ENCODE measurements at places on chromosomes 5 and 9.

GRCh38 chr5:160921-161802, 30.1 kb upstream of the LRRC14B start:
- no peak for DNase-seq

GRCh38 chr9:109517901-109518377, 19.8 kb upstream of the PTPN3 start:
- DNase-seq = no peak

GRCh38 chr9:18539203-18539693, 65.3 kb downstream of the ADAMTSL1 start:
- DNase-seq = no peak

GRCh38 chr5:147734894-147735293, 47.6 kb downstream of the JAKMIP2 start:
- DNase-seq = no peak

GRCh38 chr5:96114736-96115135, 153.1 kb upstream of the ELL2 start:
- DNase-seq = no peak

GRCh38 chr5:25099538-25099937, 454.8 kb upstream of the CDH10 start:
- no peak for DNase-seq

- no peak for DNase-seq
These were observed 43.9 kb downstream of the ARHGAP26 start for GRCh38 chr5:142814122-142814521.

- DNase-seq = no peak
These were observed 16.3 kb upstream of the PRR16 start for GRCh38 chr5:120447706-120448239.

DNA sequence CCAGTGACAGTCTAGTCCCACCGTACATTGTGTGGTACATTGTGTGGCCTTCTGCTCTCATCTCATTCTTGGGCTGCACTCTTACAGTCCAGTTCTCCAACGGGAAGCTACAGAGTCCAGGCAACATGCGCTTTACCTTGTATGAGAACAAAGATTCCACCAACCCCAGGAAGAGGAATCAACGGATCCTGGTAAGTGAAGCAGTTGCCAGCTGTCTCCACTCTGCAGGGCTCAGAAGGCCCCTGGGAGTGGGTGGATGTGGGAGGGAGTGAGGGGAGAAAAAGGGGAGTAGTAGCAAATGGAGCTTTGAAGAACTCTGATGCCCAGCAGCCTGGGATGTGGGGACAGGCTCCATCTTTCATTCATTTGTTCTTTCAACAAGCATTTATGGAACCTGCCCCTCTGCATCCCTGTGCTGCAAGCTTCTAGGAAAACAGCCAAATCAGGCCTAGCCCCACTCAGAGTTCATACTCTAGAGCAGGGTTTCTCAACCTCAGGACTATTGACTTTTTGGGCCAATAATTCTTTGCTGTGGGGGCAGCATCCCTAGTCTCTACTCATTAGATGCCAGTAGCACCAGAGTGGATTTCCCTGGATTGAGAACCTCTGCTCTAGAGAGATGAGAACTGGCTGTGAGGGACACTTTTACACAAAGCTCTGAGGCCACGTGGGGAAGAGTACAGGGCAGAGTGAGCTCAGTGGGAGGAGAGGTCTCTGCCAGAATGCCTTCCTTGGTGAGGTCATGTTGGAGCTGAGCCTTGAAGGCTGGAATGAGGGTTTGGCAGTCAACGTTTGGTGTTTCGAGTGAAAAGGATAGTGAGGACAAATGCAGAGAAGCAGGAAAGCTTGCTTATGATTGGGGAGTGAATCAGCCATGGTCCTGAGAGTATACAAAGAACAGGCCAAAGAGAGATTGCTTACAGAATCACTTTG, 1.1 kb downstream of the POLR1E start:
- DNase-seq = no peak

DNA sequence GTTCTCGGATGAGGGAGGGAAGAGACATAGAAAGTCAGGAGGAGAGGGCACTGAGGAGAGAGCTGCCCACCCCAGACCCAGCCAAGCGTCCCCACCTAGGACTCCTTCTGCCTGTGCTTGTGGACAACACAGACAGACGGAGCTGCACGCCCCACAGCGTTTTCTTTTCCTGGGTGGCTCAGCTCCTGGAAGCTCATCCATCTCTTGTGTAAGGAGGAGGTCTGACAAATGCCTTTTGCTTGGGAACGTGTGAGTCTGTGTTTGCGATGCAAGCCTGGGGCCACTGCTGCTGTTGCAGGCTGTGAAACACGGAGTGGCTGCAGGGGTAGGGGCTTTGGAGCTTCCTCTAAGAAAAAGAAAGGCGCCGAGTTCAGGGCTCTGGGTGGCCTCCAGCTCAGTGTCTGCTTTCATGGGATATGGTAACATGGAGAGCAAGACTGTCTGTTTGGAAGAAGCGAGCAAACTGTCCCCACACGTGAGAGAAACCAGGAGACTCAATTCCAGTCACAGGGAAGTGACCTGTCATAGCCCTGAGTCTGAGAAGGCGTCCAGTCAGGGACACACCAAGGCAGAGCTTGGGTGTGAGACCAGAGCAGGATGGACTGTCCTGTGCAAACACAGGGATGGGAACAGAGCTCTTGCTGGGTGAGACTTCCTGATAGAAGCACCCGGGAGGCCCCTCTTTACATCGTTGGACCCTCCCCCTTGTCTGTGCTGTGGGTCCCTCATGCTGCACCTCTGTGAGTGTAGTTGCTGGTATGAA, 42.7 kb downstream of the GADD45G start:
- DNase-seq = no peak

DNA sequence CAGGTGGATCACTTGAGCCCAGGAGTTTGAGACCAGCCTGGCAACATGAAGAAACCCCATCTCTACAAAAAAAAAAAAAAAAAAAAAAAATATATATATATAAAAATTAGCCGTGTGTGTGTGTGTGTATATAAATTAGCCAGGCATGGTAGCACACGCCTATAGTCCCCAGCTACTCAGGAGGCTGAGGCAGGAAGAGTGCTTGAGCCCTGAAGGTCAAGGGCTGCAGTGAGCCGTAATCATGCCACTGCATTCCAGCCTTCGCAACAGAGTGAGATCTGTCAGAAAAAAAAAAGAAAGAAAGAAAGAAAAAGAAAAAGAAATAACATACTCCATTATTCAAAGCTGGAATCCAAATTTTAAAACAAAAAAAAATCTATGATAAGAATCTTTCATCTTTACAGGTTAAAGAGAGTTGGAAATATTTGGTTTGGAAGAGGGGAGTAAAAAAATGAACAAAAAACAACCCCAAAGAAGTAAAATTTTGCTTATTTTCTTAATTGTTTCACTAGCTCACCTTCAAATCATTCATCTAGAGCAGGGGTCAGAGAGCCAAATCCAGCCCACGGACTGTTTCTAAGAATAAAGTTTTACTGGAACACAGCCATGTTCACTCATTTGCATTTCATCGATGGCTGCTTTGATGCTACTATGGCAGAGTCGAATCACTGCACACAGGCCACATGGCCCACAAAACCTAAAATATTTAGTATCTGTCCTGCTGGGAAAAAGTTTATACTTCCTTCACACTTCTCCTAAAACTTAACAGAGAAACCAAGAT, 109.9 kb downstream of the DROSHA start:
- no peak for DNase-seq

- no peak for DNase-seq
These were observed 1420.5 kb downstream of the CDH12 start for GRCh38 chr5:21432646-21433045.

- DNase-seq = no peak
These were observed 15.5 kb upstream of the SOWAHA start for GRCh38 chr5:132797651-132798050.

DNA sequence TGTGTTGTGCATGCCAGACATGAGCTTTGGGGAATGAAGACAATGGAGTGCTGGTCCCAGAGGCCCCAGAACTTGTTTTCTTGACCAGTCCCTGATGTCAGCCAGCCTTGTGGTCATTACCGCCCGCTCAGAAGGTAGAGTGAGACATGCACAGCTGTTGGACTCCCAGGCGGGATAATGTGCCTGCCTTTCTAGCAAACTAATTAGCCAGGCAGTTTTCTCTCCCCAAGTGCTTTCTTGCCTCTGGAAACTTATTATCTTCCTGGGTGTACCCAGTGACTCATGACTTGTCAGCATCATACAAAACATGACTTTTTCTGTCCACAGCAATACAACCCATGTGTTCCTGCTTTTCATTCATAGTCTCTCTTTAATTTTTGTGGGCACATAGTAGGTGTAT, 131.1 kb downstream of the RMI1 start:
- no peak for DNase-seq

DNA sequence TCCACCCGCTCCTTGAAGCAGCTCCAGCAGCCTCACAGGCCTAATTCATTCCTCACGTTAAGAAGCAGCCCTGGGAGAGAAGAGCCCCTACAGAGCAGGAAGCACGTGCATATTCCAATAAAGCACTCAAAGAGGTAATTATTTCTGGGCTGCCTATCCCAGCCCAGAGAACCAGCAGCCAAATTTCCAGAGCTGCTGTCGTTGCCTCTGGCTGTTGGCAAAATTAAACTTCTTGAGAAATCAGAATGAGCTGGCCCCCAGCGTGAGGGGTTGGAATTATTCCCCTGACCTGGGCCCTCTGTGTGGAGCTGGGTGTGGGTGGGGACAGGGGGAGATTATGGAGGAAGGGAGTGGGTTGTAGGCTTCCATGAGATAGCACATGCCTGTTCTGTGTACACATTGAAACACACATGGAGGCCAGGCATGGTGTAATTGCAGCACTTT, 86.8 kb upstream of the HSPA9 start:
- DNase-seq = no peak

- no peak for DNase-seq
These were observed 52.8 kb downstream of the IRF1 start for GRCh38 chr5:132437604-132438266.

GRCh38 chr9:117178596-117179375, 236.1 kb downstream of the ASTN2 start:
- DNase-seq = no peak

DNA sequence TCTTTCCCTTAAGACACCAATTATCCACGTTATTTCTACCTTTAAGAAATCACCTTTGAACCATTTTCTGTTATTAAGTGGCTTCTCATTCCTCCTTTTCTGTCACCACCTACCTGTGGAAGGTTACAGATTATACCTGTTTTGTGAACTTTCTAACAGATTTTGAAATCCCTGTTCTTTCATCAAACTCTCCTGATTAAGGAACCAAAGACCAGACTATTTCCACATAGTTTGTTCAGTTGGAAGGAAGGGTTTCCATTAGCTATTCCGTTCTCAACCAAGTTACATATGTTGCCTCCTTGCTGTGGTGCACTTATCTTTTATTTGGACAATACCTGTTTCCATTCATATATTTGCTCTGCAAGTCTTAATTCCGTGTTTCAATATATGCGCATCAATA, 343.6 kb downstream of the ADGRV1 start:
- no peak for DNase-seq

GRCh38 chr9:16032799-16033198, 480.0 kb downstream of the CCDC171 start:
- no peak for DNase-seq

DNA sequence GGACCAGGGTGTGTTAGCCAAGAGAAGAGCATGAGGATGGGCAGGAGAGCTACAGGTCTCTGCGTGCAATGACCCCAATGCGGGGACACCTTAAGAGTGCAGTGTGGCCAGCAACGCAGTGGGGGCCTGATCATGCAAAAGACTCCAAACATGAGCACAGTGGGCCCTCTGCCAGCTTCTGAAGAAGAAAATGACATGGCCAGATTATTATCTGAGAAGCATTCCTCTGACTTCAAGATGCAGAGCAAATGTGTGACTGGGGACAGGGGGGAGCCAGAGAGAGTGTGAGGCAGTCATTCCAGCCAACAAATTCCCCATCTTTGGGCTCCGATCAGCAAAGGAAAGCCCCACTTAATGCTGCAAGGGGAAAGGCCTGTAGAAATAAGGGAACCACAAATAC, 229.4 kb downstream of the CDK5RAP2 start:
- no peak for DNase-seq

GRCh38 chr5:75234251-75234650, 2.4 kb downstream of the ANKRD31 start:
- no peak for DNase-seq

- DNase-seq = no peak
These were observed 102.5 kb upstream of the GABRP start for GRCh38 chr5:170681013-170681433.

DNA sequence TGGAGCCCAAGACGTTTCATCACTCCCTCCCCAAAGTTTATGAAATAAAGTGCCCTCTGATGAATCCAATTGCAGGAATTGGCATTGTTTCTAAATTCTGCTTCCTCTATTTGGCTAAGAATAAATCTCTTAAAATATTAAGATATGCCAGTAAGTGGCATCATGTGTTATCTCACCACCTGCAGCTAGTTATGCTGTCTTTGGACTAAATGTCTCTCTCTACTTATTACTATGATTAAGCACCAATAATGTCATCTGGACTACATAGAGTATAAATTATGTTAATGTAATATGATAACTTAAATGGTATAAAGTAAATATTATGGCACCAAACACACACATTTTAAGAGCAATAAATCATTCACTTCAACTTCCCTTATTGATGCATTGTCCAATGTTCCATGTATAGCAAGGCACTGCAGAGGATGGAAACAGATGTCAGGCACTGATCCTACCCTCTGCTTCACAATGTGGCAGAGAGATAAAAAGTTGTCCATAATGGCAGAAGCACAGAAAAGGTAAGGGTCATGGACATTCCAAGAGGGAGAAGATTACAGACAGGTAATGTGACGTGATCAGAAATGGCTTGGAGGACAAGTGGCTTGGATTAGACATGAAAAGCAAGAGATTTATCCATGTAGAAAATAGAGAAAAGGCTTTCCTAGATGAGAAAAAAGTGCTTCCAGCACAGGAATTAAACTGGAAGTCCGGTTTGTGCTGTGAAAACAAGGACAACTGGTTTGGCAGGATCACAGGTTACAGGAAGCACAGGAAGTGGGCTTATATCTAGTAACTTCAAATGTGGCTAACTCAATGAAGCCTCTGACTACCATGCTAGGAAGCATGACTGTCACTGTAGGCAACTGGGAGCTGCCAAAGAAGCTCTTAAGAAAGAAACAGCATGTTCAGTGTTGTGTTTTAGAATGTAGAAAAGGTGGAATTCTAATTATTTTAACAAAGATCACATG, 26.7 kb downstream of the MARCHF11 start:
- no peak for DNase-seq

GRCh38 chr5:65191554-65192135, 290.1 kb downstream of the ADAMTS6 start:
- no peak for DNase-seq

DNA sequence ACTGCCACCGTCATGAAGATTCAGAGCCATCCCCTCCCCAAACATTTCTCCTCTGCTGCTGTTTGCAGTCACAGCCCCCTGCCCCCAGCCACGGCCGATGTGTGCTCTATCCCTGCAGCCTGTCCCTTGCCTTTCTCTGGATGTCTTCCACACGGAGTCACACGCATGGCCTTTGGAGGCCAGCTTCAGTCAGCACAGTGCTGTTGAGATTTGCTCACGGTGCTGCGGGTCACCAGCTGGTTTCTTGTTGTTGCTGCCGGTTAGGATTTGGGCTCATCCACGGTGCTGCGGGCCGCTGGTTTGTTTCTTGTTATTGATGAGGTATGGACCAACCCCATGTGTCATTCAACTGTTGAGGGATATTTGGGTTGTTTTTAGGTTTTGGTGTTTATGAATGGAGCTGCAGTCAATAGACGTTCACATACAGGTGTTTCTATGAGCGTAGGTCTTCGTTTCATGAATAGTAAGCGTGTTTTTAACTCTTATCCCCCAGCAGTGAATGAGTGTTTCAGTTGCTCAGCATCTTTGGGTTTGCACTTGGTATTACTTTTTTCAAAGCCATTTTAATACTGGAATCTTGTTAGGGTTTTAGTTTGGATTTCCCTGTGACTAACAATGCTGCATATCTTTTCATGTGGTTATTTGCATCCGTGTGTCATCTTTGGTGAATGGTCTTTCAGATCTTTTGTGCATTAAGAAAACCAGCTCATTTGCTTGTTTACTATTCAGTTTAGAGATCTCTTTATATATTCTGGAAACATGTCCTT, 57.6 kb downstream of the AHRR start:
- no peak for DNase-seq
